ENCODE measurements at places on chromosomes 11 and 22.

DNA sequence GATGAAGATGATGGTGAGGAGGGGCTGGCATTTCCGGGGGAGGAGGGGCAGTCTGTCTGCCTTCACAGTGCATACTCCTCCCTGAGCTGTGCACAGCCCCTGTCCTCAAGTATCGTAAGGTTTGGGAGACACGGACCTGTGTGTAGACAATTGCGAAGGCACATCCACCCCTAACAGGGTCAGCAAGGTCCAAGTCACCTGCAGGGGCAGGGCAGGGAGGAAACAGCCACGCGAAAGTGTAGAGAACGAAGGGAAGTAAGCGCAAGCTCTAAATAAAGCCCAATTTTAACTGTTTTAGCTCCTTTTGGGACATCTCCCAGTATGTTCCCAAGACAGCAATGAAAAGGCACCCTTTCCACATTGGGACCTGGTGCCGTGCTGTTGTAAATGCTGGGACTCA, 448.2 kb downstream of the TBC1D22A start:
- no peak for DNase-seq

GRCh38 chr11:115191761-115192160, 312.5 kb downstream of the CADM1 start:
- peak; percentile 24 for DNase-seq

DNA sequence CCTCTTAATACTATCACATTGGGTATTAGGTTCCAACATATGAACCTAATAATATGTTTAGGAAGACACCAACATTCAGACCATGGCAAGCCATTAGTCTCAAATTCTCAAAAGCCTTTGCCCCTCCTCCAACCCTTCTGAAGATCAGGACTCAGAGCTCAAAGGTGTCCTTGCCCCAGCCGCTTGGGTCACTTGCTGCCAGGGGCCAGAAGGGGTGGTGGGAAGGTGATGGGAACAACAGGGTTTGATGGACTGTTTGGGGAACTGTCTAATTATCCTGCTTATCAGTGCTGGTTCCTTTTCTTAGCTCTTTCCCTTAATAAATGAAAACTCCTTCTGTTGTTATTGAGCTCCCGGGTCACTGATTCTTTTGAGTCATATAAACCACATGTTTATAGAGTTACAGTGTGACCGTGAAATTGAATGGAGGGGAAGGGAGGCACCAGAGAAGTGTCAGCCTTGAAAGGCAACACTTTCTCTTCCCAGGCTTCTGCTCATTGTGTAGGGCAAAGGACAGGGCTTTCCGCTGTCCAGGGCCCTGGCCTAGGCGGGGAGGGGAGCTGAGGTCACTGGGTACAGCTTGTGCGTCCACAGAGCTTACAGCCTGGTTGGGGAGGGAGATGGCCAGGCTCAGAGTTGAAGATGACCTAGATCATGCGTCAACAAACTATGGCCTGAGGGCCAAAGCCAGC, 105.1 kb downstream of the FBXO7 start:
- DNase-seq = no peak

DNA sequence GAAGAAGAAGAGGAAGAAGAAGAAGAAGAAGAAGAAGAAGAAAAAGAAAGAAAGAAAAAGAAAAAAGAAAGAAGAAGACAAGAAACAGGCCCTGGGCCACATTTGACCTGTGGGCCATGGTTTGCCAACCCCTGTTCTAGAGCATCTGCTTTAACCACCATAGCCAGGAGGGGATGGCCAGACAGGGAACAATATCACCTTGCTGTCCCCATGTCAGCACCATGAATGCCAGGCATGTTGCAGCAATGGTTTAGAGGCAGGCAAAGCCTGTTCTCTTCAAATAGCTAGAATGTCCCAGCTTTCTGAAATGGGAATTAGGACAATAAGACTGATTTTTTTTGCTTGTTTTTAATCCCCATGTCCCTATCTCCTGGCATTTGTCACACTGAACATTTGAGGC, 338.6 kb upstream of the PLET1 start:
- DNase-seq = no peak

GRCh38 chr11:105670811-105671210, 60.9 kb downstream of the GRIA4 start:
- peak; percentile 12 for DNase-seq

DNA sequence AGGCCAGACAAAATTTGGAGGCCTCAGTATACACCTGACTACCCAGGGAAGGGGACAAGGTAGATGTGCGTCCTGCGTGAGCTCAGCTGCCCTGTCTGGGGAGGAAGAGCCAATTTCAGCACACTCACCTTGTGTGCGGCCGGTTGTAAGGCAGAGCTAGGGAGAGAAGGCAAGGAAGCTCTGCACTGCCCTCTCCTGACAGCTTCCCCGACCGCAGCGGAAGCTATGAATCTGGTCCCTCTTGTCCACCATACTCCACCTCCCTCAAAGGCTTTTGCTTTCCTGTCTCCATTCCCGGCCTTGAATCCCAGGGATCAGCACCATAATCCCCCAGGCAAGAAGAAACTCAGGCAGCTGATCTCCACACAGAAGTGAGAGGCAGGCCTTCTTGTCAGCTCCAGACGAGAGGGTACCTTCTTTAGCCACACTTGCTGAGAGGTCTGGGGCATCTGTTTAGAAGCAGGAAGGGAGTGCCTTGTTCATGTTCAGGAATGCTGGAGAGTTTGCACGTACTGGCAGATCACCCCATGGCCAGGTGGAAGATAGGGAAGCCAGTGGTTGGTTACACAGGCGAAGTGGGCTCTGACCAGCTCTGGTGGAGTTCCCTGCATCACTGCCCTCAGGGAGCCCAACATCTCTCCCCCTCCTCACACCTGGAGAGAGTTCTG, 62.5 kb downstream of the FEZ1 start:
- peak; percentile 40 for DNase-seq

DNA sequence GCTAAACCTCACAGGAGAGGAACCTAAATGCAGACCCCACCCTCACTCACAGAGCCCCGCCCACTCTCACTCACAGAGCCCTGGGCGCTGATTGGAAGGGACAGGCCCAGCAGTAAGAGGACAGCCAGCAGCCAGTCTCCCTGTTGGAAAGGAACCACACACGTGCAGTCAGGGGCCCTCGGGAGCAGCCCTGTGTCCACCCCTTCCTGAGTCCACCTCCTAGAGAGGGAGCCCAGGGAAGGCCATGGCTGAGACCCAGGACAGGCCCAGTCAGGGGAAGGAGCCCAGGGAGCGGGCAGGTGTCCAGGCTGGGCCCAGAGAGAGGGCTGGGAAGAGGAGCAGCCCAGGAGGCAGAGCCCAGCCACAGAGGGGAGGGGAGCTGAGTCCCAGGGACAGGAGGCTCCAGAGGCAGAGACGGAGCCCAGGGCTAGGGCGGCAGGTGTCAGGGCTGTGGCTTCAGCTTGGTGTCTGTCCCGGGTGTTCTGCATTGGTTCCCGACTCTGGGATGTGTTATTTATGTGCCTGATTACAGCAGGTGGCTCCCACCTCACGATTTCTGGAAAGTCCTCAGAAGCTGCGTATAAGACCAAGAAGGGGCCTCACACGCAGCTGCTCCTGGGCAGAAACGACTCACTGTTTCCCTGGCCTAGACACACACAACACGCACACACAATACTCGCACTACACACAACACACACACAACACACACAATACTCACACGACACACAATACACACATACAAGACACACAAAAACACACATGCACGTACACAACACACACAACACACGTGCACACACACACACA, 9.0 kb upstream of the APOBEC3H start:
- peak; percentile 1 for DNase-seq

DNA sequence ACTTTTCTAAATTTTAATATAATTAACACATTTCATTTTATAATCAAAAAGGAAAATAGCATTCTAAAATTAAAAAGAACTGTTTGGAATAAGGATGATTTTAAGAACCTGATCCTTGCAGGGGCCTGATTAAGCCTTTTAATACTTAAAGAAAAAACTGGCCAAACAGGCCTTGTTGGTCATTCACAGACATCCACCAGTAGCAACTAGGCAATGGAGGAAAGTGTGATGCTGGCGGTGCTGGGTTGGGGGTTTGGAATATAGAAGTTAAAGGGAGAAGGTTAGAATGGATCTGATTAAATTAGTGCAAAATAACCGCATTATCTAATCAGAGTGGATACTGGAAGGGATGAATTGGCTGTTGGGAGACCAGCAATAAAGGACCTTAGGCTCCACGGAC, 16.9 kb upstream of the TEAD1 start:
- no peak for DNase-seq

GRCh38 chr11:46216765-46217089, 60.7 kb upstream of the CREB3L1 start:
- no peak for DNase-seq

GRCh38 chr11:72615329-72615728, 58.9 kb downstream of the PDE2A start:
- DNase-seq = no peak

GRCh38 chr11:9664276-9665171, 647 bp downstream of the SWAP70 start:
- peak; percentile 51 for DNase-seq

- no peak for DNase-seq
These were observed 21.1 kb downstream of the UBASH3B start for GRCh38 chr11:122676638-122677037.

DNA sequence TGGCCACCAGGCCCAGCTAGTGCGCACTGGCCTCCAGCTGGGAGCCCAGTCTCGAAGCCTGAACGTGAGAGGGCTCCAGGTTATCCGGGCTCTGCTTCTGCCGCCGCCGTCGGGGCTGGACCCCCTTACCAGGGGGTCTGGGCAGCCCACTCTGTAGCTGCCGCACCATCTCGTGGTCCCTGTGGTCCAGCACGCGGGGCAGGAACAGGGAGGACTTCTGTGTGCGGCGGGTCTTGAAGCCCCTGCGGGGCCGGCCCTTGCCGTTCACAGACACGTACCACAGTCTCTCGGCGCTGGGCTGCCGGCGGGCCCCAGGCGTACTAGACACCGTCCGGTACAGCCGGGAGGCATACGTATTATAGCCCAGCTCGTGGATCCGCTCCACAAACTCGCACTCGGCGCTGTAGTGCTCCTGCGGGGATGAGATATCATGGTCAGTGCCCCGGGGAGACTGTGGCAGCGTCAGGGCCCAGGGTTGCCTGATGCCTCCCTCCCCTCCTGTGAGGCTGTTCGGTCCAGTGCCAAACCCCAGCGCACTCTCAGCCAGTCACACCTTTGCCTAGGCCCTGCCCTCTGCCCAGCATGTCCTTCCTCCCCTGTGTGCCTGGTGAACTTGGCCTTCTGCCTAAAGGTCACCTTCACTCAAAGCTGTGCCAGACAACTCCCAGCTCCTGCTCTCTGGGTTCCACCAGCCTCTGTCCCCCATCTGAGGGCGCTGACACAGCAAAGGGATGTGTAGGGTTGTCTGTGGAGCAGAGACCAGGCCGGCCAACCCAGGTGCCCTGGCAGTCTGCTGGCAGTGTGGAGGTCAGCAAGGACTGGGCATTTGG, 8.7 kb downstream of the FGF3 start:
- no peak for DNase-seq

- DNase-seq = no peak
These were observed 741 bp upstream of the NAV2 start for GRCh38 chr11:19711911-19712280.

- DNase-seq = no peak
These were observed 26.1 kb downstream of the BDNF start for GRCh38 chr11:27673979-27674663.

- DNase-seq = peak; percentile 37
These were observed 3.8 kb upstream of the OR5A2 start for GRCh38 chr11:59429924-59430516.

DNA sequence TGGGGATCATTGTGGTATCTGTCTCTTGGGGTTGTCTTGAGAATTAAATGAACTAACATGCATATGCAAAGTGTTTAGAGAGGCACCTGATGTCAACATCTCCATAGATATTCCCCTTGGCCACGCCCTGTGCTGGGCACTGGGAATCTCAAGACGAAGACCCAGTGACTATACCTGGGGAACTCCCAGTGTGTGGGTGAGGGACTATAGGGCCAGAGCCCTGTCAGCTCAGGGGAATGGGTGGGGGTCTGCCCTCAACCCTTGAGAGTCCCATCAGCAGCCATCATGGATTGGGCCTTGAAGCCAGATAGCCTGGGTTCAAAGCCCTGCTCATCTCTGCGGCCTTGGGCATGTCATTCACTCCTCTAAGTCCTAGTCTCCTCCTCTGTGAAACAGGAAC, 21.6 kb upstream of the LMO1 start:
- no peak for DNase-seq

DNA sequence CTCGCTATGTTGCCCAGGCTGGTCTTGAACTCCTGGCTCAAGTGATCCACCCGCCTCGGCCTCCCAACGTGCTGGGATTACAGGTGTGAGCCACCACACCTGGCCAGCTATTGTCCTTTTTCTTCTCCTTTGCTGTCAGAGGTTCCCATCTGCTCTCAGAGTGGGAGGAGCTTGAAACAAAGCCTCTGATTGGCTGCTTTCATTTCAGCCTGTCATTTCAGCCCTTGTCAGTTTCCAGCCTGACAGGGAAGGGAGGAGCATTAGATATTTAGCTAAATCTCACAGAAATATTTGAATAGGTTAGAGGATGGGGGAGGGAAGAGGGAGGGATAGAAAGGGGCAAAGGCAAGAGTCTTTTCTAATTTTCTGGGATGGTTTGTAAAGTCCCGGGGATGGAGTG, 8.7 kb downstream of the SLC22A6 start:
- no peak for DNase-seq

DNA sequence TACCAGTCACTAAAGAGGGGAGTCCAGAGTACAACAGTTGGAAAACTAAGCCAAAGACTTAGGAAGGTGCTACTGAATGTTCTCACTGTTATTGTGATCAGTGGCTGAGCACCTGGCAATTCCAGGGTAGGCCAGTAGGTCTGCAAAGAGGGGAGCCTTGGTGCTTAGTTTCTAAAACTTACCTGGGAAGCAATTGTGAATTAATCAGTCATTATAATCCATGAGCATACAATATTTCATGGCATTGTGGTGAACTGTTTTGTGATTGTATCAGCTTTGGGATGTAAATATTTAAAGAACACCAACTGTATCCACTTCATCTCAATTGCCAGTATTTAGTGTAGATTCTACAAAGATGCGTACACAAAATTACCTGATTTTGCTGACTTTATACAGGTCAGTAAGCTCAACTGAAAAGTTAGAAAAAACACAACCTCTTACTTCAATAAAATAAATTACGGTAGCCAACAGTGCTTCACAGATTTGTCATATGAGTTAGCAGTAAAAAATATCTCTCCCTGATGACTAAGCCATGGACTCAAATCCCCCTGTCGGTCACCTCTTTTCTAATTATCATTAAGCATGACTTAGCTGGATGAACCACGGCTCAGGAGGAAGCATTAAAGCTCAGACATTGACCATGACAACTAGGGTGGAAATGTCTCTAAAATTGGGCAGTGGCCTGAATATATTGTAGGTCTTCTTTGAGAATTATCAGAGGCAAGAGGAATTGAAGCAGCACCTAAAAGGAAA, 30.8 kb upstream of the SORL1 start:
- peak; percentile 52 for DNase-seq
